Peyer's patch (tissue), 4 donors: ENCODE measurements at places on chromosomes 6 and 20. TPM values are rescaled to one million over a fixed set of nuclear protein-coding genes. Genes with fewer than 3 reads are reported as not detected.

CLVS2 gene
- total RNA-seq = not detected

CNKSR3 gene
- 34.5 TPM for total RNA-seq

DEFB124 gene
- not detected for total RNA-seq

APOBEC2 gene
- 1.1 TPM for total RNA-seq

FOXQ1 gene
- total RNA-seq = not detected

GRCh38 chr6:155333414-155333813 is 19.1 kb upstream of the TFB1M start:
- no peaks in the 10 kb centered on the region for H3K4me1 ChIP-seq
- no peak for DNase-seq
- H3K27ac ChIP-seq = no peak overlapping the region
- H3K36me3 ChIP-seq = no peaks in the 10 kb centered on the region

GRCh38 chr6:144194293-144194810 is 44.0 kb downstream of the STX11 start:
- no peak overlapping the region for H3K27ac ChIP-seq
- no peaks in the 10 kb centered on the region for H3K36me3 ChIP-seq
- H3K4me3 ChIP-seq = no peak overlapping the region
- no peaks in the 10 kb centered on the region for H3K27me3 ChIP-seq
- H3K4me1 ChIP-seq = no peaks in the 10 kb centered on the region

- DNase-seq = no peak
- no peaks in the 10 kb centered on the region for H3K4me1 ChIP-seq
- no peak overlapping the region for H3K4me3 ChIP-seq
- no peak overlapping the region for H3K27ac ChIP-seq
- H3K27me3 ChIP-seq = no peaks in the 10 kb centered on the region
Observed at GRCh38 chr20:23920408-23921325, 41.1 kb upstream of the CST5 start.

GRCh38 chr20:47276251-47276650 is 80.2 kb downstream of the ZMYND8 start:
- DNase-seq = no peak
- H3K27ac ChIP-seq = peak overlapping the region; percentile 70
- H3K4me1 ChIP-seq = no peaks in the 10 kb centered on the region
- H3K27me3 ChIP-seq = no peaks in the 10 kb centered on the region
- peaks cover 70% of the 10 kb centered on the region for H3K36me3 ChIP-seq
- no peak overlapping the region for H3K4me3 ChIP-seq

DNA sequence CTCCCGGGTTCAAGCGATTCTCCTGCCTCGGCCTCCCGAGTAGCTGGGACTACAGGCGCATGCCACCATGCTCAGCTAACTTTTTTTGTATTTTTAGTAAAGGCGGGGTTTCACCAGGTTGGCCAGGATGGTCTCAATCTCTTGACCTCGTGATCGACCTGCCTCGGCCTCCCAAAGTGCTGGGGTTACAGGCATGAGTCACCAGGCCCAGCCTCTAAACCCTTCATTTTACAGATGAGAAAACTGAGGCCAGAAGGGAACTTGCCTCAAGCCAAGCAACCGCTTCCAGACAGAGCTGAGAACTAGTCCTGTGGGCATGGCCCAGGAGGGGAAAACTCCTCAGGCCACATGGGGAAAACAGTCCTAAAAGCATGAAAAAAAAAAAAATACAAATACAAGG is 47.1 kb downstream of the ZMYND8 start:
- no peaks in the 10 kb centered on the region for H3K4me1 ChIP-seq
- H3K27ac ChIP-seq = no peak overlapping the region
- peaks cover 5% of the 10 kb centered on the region for H3K36me3 ChIP-seq
- H3K4me3 ChIP-seq = no peak overlapping the region
- no peaks in the 10 kb centered on the region for H3K27me3 ChIP-seq

DNA sequence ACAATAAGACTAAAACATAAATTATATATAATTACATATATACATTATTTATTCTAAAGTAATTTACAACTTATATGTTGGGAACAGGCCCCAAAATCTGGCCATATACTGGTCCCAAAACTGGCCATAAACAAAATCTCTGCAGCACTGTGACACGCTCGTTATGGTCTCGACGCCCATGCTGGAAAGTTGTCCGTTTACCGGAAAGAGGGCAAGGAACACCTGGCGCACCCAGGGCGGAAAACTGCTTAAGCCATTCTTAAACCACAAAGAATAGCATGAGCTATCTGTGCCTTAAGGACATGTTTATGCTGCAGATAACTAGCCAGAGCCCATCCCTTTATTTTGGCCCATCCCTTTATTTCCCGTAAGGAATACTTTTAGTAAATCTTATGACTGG is 164.9 kb downstream of the CENPW start:
- DNase-seq = no peak
- H3K36me3 ChIP-seq = no peaks in the 10 kb centered on the region
- H3K4me1 ChIP-seq = no peaks in the 10 kb centered on the region
- H3K27me3 ChIP-seq = no peaks in the 10 kb centered on the region
- no peak overlapping the region for H3K4me3 ChIP-seq

DNA sequence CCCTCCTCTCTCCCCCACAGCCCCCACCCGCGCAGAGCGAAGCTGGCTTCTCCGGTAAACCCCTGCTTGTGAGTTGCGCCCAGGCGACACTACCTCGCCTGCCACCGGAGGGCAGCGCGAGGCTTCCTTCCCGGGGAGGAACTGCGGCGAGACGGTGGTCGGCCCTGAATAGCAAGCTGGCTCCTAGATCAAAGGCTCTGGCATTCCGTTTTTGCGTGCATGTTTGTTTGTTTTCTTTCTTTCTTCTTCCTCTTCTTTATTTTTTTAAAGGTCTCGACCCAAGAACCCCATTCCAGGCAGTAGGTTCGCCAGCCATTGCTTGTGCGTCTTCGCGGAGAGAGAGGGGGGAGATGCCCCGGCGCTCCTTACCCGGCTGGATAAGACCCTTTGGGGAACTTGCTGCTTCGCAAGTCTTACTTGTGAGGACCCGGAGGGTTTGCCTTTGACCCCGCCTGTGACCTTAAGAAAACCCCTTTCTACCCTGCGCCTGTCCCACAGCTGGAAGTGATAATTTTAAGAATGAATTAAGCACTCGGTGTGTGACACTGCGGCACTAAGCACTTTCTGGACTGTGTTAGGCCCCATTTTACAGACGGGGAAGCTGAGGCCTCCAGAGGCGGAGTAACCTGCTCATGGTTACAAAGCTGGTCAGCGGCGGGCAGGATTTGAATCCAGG is 92.7 kb upstream of the SIRPA start:
- H3K4me3 ChIP-seq = peak overlapping the region; percentile 65
- H3K4me1 ChIP-seq = peaks cover 17% of the 10 kb centered on the region
- H3K36me3 ChIP-seq = no peaks in the 10 kb centered on the region

DNA sequence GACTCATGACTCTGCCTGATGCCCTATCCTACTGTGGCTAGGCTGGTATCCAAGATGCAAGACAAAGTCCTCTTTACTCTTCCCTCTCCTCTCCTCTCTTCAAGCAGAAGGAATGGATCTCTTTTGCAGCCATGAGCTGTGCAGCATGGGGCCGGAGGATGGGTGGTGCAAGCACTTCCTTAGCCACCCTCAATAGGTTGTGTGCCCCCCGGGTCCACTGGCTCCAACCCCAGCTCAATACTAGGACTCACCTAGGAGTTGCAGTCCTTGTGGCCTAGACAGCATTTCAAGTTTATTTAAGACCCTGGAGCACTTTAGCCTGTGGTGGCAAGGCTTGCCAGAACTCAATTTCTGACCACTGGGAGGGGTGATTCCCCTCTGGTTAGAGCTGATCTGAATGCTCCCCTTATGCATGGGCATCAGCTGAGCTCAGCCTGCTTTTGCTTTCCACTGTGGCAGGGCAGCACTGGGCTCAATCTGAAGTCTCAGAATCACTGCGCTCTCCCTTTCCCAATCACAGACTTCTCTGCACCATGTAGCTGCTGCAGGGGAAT is 29.0 kb upstream of the GRM4 start:
- H3K4me3 ChIP-seq = no peak overlapping the region
- no peak overlapping the region for H3K27ac ChIP-seq
- H3K36me3 ChIP-seq = no peaks in the 10 kb centered on the region
